ENCODE measurements at places on chromosomes 7 and 10. TPM values are rescaled to one million over a fixed set of nuclear protein-coding genes. Genes with fewer than 3 reads are reported as not detected.

Gene NRCAM
- 9.7 TPM for total RNA-seq

Gene GIMAP6
- 29.5 TPM for total RNA-seq

Gene CPN1
- total RNA-seq, result 0.16 TPM

Gene MYO1G
- 1.8 TPM for total RNA-seq

GRCh38 chr7:4862156-4862555, 326 bp upstream of the PAPOLB start:
- no peak for DNase-seq

DNA sequence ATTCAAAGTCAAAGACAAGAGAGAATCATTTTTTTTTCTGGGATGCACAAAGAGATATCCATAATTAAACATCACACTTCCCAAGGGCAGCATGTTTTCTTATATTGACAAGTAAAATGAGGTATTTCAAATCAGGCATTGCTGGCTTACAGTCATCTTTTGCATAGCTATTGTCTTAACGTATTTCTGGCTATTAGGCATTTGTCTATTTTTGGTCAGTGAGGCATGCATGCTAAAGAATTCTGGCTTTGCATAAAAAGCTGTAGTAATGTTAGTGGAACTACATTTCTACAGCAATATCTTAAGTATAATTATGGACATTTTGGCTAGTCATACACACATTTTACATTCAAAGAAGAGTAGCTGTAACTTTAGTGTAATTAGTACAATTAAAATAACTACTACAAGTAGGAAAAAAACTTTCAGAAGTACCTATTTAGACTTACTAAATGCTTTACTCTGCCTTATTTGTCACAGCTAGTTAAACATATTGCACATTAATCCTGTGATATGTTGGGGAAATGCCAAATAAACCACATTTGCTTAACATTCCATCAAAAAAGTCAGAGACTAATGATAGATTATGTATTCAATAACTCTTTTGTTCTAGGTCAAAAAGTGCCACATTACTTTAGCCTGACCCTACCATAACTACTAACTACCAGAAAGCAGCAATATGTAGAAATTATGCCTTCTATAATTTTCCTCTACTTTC, 76.4 kb downstream of the RELN start:
- no peak for DNase-seq

DNA sequence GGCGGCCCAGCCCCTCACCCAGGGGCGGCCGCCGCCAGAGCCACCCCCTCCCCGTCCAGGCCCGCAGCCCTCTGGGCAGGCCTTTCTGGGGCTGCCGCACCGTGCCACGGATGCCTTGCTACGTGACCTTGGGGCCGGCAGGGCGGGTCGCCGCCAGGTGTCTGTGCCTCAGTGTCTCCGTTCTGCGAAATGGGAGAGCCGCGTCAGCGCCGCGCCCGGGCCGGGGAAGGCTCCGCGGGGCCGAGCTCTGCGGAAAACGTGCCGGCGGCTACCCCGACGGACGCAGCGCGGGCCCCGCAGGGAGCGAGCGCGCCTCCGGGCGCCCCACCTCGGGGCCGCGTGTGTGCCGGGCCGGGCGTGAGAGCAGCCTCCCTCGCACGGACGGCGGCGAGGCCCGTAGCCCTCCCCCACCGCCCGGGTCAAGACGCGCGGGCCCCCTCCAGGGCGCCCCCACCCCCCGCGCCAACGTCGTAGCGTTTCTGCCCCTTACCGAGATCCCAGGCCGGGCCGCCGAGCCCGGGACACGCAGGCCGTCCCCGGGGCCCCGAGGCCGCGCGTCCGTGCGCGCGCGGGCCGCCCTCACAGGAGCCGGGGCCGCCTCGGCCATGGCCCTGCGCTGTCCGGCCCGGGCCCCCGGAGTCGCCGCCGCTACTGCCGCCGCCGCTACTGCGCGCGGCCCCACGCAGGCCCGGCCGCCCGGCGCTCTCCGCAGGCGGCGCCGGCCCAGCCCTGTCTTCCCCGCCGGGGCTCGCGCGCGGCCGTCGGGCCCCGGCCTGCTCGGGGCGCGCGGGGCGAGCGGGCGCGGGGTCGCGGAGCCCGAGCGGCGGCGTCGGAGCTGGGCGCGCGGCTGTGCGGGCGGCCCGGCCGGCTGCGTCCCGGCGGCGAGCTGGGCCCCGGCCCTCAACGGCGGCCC, 1.1 kb downstream of the ZNF777 start:
- no peak for DNase-seq

DNA sequence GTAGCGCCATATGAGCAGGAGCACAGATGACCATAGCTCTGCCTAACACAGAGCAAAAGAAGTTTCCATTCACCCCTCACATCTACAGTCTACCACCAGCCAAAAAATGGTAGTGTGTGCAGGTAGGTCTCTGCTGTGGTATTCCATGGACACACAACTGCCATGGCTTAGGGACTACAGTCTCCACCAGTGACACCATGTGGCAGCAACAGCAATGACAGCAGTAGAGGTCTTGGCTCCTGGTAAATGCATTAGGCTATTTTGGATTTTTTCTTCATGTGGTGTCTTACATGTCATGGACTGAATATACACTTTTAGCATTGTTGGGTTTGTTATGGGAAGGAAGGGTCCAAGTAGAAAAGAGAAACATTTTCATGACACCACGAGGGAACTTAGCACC, 70.1 kb upstream of the CABCOCO1 start:
- DNase-seq, result no peak

GRCh38 chr7:7005303-7005702, 177.0 kb upstream of the C1GALT1 start:
- no peak for DNase-seq

GRCh38 chr10:132306864-132307751, 642 bp downstream of the STK32C start:
- DNase-seq, result no peak

DNA sequence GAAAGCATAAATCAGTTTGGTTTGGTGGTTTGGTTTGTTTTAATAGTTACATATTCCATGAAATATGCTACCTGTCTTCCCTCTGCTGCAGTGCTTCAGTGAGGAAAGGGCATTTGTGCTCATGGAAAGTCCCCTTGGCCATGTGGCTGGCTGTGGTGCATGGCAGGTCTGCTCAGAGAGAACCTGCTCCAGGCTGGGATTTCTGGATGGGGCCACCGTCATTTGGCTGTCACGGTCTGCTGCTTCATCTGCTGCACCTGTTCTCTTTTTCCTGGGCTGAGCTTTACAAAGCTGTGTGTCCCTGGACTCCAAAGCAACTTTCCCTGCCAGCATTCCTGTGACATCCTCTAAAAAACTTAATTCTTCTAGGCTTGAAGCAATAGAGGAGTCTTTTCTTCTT, 8.9 kb downstream of the CDK14 start:
- no peak for DNase-seq

- no peak for DNase-seq
Observed at GRCh38 chr7:117212969-117213877, 109.6 kb downstream of the WNT2 start.

- DNase-seq, result no peak
Observed at GRCh38 chr10:119663866-119664698, 12.9 kb downstream of the BAG3 start.

Data from urinary bladder (tissue), 4 donors.